ENCODE measurements at places on chromosomes 3 and 15.

DNA sequence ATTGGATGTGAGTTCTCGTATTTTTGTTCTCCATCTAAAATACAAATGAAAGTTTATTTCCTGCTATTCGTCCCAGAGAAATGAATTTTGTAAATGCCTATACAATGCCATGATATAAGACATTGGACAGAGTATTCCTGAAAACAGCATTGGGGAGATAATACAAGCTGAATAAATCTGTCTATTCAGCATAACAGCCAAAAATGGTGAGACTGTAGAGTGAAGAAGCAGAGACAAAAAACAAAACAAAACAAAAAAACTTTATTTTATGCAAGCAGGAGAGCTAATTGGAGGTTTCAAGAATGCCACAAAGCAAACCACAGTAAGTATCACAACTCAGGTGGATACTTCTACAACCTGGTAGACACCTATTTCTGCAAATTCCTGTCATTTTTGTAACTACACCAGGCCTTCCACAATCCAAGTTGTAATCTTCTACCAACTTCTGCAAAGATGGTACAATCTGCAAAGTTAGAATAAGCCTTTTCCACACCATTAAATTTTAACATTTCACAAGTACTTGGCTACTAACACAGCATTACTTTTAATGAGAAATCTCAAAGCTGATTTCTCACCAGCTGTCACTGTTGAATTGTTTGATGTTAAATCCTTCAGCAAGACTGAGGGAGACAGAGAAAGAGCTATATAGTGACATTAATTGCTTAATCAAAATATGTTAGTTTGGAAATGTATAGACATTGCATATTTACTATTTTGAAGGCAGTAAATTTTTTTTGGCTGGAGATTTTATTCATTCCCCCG, 163.1 kb downstream of the CLSTN2 start:
- DNase-seq: no peak

DNA sequence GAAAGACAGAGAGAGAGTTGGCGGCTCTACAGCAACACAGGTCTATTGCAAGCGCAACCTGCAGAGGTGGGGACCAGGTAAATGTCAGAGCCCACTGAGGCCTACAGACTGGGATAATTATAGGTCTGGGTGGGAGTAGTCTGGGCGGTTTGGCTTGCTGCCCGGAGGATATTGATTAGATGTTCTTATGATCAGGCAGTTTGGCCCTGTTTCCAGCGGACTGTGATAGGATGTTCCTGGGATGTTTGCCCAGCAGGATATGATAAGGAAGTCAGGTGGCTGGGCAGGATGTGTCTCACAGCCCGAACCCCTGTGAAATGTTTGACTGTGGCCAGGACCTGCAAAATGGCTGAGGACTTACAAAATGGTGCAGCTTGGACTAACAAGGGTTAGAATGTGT, 364.9 kb downstream of the NAALADL2 start:
- DNase-seq: no peak

DNA sequence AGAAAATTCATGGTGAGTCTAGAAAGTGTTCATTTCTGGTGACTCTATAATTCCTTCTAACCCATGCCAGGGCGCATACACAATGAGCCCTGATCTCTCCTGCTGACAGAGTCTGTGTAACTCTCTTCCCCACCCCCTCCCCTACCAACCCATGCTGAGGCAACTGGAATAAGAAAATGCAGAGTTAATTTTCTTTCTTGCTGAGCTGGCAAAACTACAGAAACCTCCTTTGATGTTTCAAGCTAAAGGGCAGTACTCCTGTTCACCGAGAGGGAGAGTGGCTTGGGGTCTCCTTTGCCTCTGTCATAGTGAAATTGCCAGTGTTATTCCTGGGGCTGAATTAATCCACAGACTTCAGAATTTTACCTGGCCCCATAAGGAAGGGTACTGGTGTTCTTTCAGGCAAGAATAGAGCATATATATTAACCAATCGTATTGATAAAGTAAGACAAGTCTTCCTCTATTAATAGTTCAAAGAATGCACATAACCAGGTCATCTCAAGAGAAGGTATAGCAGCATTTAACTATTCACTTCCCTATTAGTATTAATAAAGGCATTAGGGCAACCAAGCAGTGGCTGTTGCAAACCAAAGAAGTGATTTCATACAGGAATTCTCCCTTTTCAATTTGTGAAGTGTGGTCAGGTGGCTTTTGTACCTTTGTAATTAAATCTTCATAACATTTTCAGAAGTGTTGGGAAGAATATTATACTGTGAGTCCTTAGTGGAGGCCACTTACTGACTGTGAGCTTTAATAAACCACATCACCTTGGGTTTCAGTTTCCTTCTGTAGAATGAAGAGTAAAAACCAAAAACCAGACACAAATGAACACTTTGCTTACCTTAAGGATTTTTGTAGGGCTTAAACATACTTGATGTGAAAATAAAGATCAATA, 4.1 kb downstream of the GAP43 start:
- no peak for DNase-seq

DNA sequence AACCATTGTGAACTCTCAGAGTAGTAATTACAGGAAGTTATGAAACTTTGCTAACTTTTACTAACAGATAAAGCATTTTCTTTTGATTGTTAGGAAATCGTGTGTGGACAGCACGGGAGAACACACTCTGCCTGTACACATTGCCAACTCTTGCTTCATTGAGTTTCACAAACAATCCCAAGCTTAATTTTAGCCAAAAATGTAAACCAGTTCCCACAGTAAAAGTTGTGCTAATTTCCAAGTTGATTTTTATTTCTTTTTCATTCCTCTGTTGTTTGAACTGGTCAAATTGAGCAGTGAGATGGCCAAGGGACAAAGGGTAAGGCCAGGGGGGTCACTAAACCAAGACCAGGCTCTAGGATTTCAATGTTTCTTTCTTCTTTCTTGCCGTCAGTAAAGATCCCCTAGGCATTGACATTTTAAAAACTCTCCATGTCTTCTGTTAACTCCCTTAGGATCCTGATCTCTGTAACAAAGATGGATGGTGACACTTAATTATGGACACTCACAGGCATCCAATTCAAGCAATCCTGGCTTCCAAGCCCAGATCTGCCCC, 414.9 kb downstream of the RBMS3 start:
- DNase-seq: no peak

- DNase-seq: no peak
Observed at GRCh38 chr3:46670891-46671427, 22.5 kb downstream of the ALS2CL start.

DNA sequence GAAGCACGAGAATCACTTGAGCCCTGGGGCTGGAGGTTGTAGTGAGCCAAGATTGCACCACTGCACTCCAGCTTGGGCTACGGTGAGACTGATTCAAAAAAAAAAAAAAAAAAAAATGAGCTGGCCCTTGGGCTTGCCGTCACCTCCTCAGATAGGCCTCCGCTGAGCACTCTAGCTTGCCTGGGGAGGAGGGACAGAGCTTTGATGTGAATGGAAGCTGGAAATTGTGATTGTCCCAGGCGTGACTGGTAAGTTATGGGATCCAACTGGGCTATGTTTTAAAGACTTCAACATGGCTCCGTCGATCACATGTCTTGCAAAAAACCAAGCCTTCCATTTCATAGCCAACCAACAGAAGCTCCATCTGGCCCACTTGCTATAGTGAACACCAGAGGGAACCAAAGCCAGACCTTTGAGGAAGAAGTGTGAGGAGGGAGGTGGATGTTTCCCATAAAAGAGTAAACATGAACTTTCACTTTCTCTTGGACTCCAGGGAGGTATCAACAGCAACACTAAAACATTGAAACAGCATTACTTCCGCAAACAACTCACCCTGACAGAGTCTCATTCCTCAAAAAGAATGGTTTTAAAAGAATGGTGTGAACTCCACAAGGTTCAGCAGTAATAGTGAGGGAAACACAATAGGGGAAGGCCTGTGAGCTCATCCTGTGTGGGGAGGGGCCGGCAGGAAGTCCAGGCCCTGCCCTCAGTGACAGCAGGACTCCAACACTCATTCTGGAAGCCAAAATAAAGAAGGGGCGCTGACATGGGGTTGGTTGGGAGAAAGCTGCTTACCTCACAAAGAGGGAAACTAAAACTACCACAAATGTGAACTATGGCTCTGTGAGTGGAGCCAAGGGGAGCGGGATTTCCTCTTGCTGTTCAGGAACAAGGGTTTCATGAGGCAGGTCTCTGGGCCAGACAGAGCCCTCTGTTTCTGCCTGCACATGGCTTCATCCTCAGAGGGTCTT, 59.2 kb upstream of the IL12A start:
- DNase-seq: no peak

Measured in chondrocyte (in vitro differentiated cells).